SJSA1 (cell line): ENCODE measurements at places on chromosomes 2 and 18.

- no peak overlapping the region for H3K27ac ChIP-seq
- DNase-seq, result no peak
- H3K4me1 ChIP-seq, result no peaks in the 10 kb centered on the region
- H3K4me3 ChIP-seq, result no peak overlapping the region
These were observed 10.2 kb downstream of the SP110 start for GRCh38 chr2:230209422-230210051.

GRCh38 chr2:7844414-7844965 is 837.4 kb upstream of the ID2 start:
- no peak overlapping the region for H3K4me3 ChIP-seq
- DNase-seq, result no peak
- H3K27ac ChIP-seq, result peak overlapping the region; percentile 60
- H3K27me3 ChIP-seq, result no peaks in the 10 kb centered on the region
- no peaks in the 10 kb centered on the region for H3K36me3 ChIP-seq
- peaks cover 61% of the 10 kb centered on the region for H3K4me1 ChIP-seq

DNA sequence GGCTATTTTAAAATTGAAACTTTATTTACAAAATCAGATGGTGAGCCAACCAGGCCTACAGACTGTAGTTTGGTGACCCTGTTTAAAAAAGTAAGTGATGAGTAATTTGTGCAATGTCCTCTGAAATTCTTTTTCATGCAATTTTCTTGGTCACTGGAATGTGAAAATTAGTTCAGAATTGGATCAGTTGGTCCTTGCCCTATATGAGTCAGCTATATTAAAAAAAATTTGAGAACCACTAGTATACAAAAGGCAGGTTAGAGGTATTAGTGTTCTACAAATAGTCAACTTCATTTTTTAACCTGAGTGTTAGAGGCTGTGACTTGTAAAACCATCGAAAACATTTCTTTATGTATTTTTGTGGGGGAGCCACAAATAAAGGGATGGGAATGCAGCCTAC is 91.1 kb upstream of the NXPH2 start:
- no peaks in the 10 kb centered on the region for H3K4me1 ChIP-seq
- H3K36me3 ChIP-seq, result no peaks in the 10 kb centered on the region
- H3K27ac ChIP-seq, result no peak overlapping the region
- no peak for DNase-seq

DNA sequence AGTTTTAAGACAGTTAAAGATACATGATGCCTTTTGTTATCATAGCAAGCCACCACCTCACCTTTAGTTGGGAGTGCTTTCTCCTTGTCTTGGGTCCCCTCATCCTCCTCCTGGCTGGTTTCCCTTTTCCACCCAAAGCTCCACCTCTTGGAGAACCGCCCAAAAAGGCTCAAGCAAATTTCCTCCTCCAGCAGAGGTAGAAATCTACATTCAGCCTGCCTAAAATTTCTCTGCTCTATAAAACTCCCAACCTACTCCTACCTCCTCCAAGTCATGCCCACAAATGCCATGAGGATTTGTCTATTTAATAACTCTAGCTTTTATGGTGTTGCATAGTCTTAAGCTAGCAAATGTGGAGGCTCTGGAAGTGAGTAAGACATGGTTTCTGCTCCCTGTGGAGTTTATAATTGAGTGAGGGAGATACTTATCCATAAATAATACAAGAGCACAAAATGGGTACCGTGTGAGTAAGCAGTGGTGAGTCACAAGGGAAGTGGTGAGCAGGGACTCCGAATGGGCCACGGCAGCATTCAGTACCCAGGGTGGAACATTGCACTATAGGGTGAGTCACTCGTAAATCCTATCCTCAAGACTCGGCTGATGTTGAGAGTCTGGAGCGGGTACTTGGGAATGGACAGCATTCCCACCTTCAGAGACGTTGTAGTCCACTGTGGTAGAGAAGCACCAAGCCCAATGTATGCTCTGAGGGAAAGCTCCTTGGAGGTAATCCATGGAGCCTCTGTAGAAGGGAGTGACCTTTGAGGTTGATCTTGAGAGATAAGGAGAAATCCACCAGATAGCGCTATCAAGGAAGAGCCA is 146.3 kb downstream of the RTN4 start:
- no peak overlapping the region for H3K4me3 ChIP-seq
- peak; percentile 90 for DNase-seq
- H3K27ac ChIP-seq, result peak overlapping the region; percentile 71
- no peaks in the 10 kb centered on the region for H3K36me3 ChIP-seq

DNA sequence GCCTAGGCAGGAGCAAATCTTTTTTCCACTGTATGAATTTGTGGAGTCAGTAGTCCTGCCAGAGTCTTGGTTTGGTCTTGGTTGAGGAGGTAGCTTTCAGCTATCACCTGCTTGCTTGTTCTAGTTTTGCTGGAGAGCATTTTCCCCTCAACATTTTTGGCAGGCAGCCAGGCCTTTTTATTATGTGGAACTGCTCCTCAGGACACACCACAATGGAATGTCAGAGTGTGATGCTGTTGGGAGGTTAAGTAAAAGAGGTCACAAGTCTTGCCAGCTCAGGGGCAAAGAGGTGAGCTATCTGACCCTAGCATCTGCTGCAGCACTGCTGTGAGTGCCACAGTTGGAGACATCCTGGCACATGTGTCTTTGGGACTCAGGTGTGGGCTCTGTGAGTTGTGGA is 258.0 kb downstream of the CNTNAP5 start:
- H3K27ac ChIP-seq, result no peak overlapping the region
- H3K4me1 ChIP-seq, result no peaks in the 10 kb centered on the region
- H3K27me3 ChIP-seq, result no peaks in the 10 kb centered on the region
- H3K4me3 ChIP-seq, result no peak overlapping the region

DNA sequence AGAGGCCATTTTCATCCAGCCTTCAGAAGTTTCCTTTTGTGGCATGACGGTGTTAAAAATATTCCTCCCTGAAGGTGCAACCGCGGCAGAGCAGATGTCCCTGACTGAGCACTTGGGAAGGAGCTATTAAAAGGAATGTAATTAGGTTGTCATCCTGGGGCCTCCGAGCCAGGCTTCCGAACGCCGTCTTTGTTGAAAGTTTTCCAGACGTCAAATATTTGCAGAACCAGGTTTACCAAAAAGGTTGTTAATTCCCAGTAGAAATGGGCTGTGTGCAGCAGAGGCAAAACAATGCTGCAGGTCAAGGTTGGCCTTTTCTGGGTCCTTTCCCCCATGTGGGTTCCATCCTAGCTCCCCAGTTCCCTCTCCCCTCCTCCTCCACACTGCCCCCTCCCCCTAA is 110.0 kb upstream of the STPG4 start:
- H3K27me3 ChIP-seq, result no peaks in the 10 kb centered on the region
- no peak for DNase-seq
- no peak overlapping the region for H3K4me3 ChIP-seq
- H3K27ac ChIP-seq, result no peak overlapping the region

DNA sequence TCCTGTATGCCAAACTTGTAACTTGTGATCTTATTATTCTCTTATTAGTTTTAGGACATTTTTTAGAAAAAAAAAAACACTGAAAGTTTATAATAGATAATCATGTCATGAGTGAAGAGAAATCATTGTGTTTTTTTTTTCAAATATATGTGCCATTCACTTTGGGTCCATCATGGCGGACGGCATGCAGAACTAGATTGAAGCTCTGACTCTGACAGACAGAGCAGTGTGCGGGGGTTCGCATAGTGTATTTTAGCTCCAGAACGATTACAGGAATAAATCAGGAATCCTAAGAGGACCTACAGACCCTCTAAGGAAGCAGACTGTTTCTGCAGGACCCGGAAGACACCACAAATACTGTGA is 484.4 kb upstream of the REG3G start:
- H3K4me1 ChIP-seq, result no peaks in the 10 kb centered on the region
- H3K36me3 ChIP-seq, result no peaks in the 10 kb centered on the region
- H3K4me3 ChIP-seq, result no peak overlapping the region
- H3K27me3 ChIP-seq, result no peaks in the 10 kb centered on the region

DNA sequence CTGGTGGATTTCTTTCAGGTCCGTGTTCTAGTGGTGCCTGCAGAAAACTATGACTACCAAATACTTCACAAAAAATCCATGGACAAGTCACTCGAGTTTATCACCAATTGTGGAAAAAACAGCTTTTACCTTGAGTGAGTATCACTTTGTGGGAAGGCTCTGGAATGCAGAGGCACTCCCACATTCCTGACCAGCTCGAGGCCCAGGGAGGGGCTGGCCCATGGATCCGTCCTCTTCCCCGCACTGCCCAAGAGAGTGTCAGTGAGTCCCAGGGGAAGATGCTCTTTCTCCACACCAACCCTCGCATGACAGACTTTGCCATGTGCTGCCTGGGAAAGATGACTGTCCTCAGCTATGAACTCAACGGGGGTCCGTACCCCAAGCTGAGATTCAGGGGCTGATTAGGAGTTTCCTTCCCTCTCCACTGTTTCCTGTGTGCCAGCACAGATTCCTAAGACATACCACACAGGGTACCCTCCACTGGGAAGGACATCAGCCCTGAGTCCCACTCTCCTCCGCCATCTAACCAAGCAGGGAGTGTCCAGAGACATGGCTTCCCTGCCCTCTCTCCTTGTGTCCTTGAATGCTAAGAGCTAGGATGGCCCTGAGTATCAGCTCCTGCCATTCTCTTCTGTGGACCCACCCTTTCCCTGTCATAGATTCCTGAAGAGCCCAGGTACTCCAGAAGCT is 155.9 kb downstream of the LAMA3 start:
- no peaks in the 10 kb centered on the region for H3K36me3 ChIP-seq
- H3K4me1 ChIP-seq, result peaks cover 6% of the 10 kb centered on the region
- no peaks in the 10 kb centered on the region; the same call in 1 of the 2 replicates for H3K27me3 ChIP-seq

GRCh38 chr2:233966388-233966787 is 49.2 kb downstream of the TRPM8 start:
- H3K27me3 ChIP-seq, result no peaks in the 10 kb centered on the region
- H3K27ac ChIP-seq, result no peak overlapping the region
- H3K4me3 ChIP-seq, result no peak overlapping the region
- H3K4me1 ChIP-seq, result no peaks in the 10 kb centered on the region
- no peaks in the 10 kb centered on the region for H3K36me3 ChIP-seq
- no peak for DNase-seq

GRCh38 chr2:86785456-86785855 is 5.3 kb downstream of the CD8A start:
- no peak for DNase-seq
- no peak overlapping the region for H3K4me3 ChIP-seq
- no peak overlapping the region for H3K27ac ChIP-seq
- no peaks in the 10 kb centered on the region for H3K36me3 ChIP-seq

DNA sequence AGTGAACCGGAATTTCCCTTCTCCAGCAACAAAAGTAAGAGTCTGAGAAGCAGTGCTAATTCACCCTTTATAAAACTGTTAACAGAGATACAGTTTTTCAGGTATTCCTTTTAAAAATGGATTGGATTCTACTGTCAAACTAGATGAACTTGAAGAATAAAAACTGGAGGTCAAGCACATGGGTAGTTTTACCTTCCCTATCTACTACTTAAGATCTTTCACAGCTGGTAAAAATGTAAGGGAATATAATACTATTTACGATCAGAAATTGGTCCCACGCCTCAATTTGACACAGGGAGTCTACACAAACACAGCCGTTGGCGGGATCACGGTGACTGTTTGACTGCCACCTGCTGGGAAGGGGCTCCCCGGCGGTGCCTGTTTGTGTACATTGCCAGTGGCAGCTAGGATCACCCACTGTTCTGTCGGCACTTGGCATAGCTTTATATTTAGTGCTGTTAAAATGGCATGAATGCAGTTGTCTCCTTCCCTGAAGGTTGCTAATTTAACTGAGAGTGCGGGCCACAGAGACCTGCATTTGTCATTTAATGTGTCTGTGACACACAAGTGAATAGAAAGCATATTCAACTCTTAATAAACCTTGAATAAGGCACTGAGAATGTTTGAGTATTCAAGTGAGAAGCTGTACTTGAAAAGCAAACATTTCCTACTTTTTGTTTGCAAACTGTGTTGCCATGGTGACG is 59.5 kb downstream of the ABCG8 start:
- no peak overlapping the region for H3K27ac ChIP-seq
- H3K4me3 ChIP-seq, result no peak overlapping the region
- no peaks in the 10 kb centered on the region for H3K27me3 ChIP-seq
- no peak for DNase-seq

DNA sequence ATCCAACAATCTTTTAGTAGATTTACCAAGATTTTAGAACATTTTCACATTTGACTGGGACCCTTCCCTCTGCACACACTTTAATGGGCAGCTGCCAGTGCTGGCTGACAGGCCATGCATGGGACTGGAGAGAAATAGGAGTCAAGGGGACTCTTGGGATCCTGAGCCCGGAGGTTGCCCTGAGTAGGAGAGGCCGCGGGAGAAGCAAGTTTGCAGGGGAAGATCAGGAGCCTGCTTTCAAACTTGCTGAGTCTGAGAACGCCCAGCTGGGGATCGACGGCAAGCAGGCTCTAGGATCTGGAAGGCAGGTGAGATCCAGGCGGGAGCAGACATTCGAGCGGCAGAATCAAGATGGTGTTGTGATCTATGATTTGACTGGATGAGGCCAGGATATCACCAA is 186.1 kb downstream of the HDAC4 start:
- no peaks in the 10 kb centered on the region for H3K4me1 ChIP-seq
- H3K27me3 ChIP-seq, result no peaks in the 10 kb centered on the region
- no peak overlapping the region for H3K4me3 ChIP-seq
- no peaks in the 10 kb centered on the region for H3K36me3 ChIP-seq
- no peak for DNase-seq

DNA sequence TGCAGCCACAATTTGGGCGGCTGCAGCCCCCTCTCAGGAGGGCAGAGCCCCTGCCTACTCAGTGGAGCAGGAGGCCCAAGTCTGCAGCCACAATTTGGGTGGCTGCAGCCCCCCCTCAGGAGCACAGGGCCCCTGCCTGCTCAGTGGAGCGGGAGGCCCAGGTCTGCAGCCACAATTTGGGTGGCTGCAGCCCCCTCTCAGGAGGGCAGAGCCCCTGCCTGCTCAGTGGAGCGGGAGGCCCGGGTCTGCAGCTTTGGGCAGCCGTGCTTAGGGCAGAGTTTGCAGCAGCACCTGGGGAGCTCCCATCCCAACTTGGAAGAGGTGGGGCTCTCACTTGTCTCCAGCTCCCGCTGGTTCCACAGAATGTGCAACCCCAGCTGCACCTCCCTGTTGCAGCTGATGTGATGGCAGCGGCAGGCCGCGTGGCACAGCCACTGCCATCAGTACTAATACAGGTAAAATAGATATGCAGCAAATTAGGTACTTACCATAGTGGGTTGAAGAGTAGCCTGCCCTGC is 99.4 kb downstream of the TWIST2 start:
- H3K27me3 ChIP-seq, result no peaks in the 10 kb centered on the region
- peaks cover 25% of the 10 kb centered on the region for H3K4me1 ChIP-seq
- no peak overlapping the region for H3K4me3 ChIP-seq
- H3K36me3 ChIP-seq, result no peaks in the 10 kb centered on the region

DNA sequence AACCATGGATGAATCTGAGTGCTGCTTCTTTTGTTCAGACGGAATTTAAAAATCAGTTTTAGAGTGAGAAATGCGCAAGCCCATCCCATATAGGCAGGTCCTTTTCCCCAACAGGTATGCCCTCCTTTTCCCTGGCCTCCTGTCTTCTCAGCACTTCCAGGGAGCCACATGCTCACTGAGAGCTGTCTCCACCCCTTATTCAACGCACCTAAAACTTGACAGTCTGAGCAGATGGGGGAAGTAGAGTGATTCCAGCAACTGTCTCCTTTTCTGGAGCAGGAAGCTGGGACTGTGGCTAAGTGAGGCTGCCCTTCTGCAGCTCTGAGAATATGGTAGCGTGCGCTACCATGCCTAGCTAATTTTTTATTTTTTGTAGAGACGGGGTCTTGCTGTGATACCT is 53.1 kb upstream of the NOSTRIN start:
- no peak overlapping the region for H3K27ac ChIP-seq
- no peaks in the 10 kb centered on the region for H3K27me3 ChIP-seq
- H3K4me3 ChIP-seq, result no peak overlapping the region

- no peak overlapping the region for H3K27ac ChIP-seq
- H3K36me3 ChIP-seq, result no peaks in the 10 kb centered on the region
- H3K4me1 ChIP-seq, result no peaks in the 10 kb centered on the region
- H3K4me3 ChIP-seq, result no peak overlapping the region
- DNase-seq, result no peak
These were observed 152.0 kb upstream of the RAB6C start for GRCh38 chr2:129827311-129828090.
